KBM-7 (cell line): ENCODE measurements at places on chromosomes 3 and 15.

DNA sequence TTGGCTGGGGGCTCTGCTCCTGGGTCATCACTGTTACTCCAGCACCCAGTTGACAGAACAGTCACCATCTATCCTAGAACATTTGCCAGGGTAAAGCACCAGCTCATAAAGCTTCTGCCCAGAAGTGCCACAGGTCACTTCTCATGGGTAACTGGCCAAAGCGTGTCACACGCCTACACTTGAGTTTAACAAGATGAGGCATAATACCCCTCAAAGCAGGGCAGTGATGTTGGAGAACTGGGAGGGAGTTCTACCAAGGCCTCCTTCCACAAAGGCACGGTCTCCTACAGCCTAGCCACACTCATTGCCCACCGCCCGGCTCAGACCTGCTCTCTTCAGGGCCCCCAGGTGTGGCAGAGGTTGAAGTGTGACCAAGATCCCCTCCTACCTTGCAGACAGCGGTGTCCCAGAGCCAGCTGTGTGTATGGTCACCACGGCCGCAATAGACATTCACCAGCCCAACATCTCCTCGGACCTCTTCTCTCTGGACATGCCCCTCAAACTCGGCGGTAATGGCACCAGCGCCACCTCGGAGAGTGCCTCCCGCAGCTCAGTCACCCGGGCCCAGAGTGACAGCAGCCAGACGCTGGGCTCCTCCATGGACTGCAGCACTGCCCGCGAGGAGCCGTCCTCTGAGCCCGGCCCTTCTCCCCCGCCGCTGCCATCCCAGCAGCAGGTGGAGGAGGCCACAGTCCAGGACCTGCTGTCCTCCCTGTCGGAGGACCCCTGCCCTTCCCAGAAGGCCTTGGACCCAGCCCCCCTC lies 107.7 kb downstream of the ETFA start:
- no peak for DNase-seq

DNA sequence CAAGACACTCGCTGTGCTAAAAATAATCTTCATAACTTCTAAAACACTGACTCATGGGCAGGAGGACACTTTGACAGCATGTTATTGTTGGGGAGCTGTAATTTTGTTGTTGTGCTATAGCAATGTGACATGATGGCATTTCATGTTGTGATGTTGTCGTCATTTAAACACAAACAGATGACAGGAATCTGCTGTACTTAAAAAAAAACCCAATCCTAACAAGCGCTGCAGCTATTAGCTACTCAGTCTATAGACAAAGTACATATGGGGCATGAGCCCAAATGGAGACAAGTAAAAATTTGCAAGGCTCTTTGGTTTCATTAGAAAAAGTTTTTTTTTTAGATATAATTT lies 828 bp upstream of the ATOSA start:
- no peak for DNase-seq

- peak; percentile 43 for DNase-seq
Measured at GRCh38 chr3:58581328-58582091, 4.3 kb upstream of the FAM107A start.

GRCh38 chr15:68411735-68412134 lies 20.2 kb downstream of the ITGA11 start:
- DNase-seq: no peak

- DNase-seq: no peak
Measured at GRCh38 chr3:12150112-12150511, 8.6 kb downstream of the TIMP4 start.

GRCh38 chr3:149252272-149252671 lies 30.6 kb upstream of the CP start:
- DNase-seq: peak; percentile 55

GRCh38 chr3:25372167-25372566 lies 55.9 kb upstream of the RARB start:
- no peak for DNase-seq

DNA sequence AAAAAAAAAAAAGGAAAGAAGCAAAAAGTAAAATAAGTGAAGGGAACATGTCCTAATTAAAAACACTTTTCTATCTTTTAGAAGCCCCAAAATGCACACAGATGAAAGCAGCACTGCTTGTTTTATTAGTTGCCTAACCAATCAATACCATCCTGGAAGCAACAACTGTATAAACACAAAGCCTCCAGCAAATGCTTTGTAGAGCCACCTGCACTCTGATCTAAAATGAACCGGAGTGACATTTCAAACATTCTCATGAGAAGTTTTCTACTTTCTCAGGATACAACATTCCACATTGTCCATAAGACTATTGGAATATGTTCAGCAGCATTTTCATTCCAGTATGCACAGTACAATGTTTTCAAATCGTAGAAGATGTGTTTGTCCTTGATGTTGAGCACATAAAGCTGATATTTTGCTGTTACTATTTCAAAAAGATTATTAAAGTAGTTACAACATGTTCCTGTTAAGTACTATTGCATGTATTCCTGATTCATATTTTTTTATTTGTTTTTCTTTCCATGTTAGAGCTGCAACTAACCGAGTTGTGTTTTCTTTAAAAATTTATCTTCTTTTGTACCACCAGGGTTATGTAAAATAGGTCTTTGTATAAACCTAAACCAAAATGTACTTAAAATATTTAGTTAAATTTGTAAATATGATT lies 50.3 kb upstream of the PLSCR5 start:
- no peak for DNase-seq

GRCh38 chr15:33910741-33911140 lies 57.6 kb upstream of the CHRM5 start:
- DNase-seq: no peak

DNA sequence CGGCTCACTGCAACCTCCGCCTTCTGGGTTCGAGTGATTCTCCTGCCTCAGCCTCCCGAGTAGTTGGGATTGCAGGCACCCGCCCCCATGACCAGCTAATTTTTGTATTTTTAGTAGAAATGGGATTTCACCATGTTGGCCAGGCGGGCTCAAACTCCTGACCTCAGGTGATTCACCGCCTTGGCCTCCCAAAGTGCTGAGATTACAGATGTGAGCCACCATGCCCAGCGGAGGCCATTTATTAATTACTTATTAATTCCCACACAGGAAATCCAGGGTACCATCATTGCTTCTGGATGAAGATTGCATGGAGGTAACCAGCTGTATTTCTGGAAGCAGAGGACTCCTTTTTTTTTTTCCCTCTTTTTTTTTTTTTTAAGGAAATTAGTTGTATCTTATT lies 37.8 kb downstream of the MAP4 start:
- no peak for DNase-seq

GRCh38 chr15:87871258-87871681 lies 385.3 kb downstream of the NTRK3 start:
- DNase-seq: no peak

DNA sequence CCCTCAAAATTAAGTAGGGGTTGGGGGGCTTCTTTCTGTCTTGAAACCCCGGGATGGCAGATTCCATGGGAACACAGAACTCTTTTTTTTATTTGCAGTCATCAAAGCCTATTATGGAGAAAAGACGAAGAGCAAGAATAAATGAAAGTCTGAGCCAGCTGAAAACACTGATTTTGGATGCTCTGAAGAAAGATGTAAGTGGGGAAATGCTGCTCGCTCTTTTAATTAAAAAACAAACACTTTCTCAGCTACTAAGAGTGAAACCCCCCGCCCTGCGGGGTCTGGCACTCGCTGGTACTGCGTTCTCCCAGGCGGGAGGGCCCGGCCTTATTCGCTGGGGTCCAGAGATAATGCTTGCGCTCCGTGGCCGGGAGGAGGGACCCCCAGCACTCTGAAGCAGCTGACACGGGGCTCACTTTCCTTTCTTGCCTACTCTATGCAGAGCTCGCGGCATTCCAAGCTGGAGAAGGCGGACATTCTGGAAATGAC lies 615 bp downstream of the HES1 start:
- DNase-seq: no peak

DNA sequence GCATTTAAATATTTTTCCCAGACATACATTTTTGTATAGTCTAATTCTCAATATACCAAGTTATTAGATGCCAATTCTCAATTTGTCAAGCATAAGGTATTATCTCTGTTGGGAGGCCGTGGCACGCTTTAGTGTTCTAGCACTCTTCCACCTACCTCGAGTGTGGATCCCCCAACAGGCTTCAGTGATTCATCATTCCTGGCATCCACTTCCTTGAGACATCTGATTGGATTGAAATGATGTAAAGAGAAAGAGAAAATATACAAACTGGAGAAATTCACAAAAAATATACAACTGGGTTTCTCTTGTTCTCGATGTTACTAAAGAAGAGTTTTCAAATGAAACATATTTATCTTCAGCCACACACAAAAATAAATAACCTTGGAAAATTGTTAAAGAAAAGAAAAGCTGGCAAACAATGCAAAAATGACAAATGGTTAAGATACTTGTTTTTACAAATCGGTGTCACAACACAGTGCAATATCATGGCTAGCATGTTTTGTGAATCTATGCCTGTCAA lies 218.0 kb upstream of the CDIN1 start:
- no peak for DNase-seq

GRCh38 chr15:50803479-50804180 lies 38.1 kb upstream of the SPPL2A start:
- no peak for DNase-seq

GRCh38 chr3:46368569-46368968 lies 2.2 kb upstream of the CCR5 start:
- DNase-seq: peak; percentile 86

GRCh38 chr3:184806567-184807271 lies 5.2 kb upstream of the VPS8 start:
- DNase-seq: no peak

GRCh38 chr3:119360736-119361462 lies 66.7 kb downstream of the ARHGAP31 start:
- no peak for DNase-seq

DNA sequence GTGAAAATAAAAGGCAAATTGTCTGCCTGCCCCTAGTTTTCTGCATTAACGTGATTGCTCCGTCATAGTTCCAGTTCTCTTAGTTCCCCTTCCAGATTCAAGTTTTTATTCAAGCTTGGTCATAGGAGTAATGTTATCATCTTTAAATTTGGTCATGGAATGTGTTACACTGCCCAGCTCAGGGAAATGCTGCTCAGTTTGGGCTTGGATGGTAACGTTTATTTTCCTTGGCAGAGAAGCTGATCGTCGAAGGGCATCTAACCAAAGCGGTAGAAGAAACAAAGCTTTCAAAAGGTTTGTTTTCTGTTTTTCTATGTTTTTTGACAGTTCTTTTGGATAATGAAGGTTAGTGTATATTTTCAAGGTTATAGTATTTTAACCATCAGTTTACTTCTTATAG lies 118.4 kb upstream of the FLNB start:
- DNase-seq: no peak

DNA sequence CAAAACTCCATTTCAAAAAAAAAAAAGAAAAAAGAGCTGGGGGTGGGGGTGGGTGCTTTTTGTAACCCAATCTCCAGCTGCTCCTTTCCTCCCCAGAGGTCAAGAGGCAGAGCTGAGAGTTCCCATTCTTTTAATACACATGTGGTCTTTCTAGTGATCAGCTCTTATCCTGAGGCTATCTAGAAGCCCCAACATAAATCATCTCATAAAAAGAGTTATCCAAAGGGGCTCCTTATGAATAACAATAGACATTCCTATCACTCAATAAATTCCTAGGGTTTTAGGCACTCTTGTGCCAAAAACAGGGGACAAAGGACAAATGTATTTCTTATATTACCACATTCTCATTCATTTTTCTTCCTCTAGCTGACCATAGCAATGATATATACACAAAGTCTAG lies 25.1 kb upstream of the GAP43 start:
- no peak for DNase-seq

- peak; percentile 78 for DNase-seq
Measured at GRCh38 chr3:133663569-133664313, 2.0 kb upstream of the TOPBP1 start.

DNA sequence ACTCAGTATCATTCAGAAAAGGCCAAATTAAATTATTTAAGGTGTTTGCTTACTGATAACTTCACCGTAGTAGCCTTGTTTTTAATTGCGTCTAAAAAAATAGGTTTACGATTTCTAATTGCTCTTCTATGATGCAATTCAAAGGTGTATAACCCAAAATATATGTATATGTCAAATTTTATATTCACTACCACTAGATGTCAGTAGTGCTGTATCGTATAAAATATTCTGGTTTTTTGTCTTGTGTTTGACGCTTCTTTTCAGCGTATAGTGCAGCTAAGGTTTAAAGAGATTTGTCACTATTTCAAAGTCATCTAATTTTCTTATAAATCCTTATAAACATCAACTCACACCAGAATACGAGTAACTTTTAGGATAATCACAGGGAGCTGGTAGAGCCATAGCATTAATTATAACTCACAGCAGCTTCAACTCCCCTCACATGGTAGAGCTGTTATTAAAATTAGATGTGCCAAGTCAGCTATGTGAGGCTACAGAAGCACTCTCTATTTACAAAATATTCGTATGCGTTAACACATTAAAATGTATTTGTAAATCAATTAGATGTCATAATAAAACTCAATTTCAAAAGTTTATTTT lies 3.5 kb downstream of the PFN2 start:
- DNase-seq: peak; percentile 68

- DNase-seq: no peak
Measured at GRCh38 chr3:185781759-185782158, 43.1 kb downstream of the IGF2BP2 start.

DNA sequence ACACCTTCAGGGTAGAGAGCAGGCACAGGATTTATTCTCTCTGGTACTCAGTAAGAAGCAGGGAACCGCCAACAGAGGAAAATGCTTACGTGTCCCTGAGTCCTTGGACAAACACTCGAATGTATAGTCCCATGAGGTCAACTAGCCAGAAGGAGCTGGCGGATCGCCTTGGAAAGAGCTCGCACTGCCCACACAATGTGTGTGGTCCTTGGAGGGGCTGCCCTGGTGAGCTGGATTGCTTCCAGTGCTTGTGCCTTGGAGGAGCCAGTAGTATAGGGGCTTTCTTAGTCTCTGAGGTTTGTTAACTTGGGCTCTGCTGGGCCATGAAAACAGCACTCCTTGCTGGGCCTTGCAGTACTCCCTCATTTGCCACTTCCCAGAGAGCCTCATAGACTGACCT lies 40.7 kb upstream of the VILL start:
- DNase-seq: no peak

DNA sequence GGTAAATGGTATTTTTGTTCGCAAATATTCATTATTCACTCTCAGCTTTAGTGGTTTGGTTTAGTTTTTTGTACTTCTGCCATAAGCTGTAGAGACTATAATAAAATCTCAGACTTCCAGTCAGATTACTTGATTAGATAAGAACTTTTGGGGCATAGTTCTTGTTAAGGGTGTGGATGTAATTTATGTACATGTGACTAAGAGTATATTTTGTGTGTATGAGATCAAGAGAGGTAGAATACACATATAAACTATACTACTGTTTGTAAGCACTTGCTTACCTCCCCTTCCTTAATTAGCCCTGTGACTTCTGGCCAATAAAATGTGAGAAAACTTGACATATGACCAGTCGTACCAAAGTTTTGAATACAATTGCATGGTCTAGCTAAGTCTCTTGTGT lies 12.0 kb downstream of the CNTN3 start:
- DNase-seq: no peak
